Occipital lobe (tissue), 3 donors: ENCODE measurements at places on chromosomes 4 and X.

DNA sequence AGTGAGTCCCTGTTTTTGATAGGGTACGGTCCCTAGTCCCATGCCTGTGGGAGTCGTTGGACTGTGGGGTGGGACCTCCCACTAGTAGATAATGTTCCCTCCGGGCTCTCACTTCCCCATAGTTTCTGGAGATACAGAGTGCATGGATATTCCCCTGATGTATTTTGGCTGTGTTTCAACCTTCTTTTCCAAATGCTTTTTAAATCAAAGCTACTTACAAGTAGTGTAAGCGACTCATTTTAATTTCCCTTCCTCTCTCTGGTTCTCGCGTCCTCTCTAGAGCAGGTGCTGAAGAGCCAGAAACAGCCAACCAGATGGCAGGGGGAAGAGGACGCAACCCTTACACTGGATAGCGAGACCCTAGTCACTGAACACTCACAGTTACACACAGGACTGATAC, 79.2 kb downstream of the ZNF827 start:
- DNase-seq, result no peak

DNA sequence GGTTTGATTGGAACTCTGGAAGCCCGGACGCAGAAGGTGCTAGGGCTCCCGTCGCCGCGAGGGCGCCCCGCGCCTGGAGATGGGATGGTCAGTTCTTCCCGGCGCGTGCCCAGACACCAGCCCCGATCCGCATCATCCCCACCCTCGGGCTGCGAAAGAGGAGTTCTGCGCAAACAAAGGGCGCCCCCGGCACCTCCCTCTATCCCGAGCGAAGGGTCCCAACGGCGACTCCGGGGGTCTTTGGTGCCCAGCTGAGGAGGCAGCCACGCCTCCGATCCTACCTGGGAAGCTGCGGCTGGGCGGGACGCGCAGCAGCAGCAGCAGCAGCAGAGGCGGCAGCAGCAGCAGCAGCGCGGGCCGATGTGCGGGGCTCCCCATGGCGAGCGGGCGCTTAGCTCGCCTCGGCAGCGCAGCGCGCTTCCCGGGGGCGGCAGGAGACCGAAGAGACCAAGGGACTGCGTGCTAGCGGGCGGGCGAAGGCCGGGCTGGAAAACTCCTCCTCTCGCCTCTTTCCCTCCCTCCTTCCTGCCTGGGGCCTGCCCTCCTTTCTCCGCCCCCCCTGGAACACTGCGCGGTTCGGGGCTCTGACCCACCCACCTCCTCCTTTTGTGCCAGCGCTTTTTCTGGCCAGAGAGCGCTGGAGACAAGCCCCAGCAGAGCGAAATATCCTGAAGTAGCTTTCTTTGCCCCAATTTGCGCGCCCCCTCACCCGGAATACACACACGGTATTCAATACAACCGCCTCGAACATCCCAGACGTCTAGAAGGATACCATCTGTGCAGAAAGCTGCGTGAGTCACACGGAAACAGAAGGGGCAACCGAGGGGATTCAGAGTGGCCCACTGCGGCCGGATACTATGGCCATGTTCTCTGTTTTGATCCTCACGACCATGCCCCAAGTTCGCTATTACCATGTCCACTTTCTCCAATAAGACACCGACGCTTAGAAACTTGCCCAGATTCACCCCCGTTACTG, at the start of gene SRPX:
SRPX (minus strand) TSS at position 457 of the 976 bp plus-strand sequence; CDS start at position 378, 79 bp downstream.
- DNase-seq, result no peak

- no peak for DNase-seq
Measured at GRCh38 chr4:186932631-186933187, 209.1 kb upstream of the FAT1 start.

- no peak for DNase-seq
Measured at GRCh38 chrX:42096265-42096920, 173.0 kb upstream of the CASK start.

DNA sequence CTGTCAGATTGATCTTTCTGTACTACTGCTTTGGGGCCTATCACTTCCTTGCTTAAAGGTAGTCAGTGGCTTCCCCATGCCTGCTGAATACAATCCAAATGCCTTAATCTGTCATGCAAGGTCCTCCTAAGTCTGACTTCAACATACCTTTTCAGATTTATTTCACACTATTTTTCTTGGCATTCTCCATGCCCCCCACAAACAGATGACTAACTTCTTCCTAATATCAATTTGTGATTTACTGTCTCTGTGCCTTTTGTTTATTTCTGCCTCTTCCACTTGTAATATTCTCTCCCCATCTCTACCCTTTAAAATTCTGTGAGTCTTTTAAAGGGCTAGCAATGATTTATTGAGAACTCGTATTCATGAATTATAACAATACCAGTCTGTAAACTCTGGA, 41.8 kb downstream of the OCRL start:
- DNase-seq, result no peak

- no peak for DNase-seq
Measured at GRCh38 chr4:83417566-83417965, 38.1 kb downstream of the HELQ start.

DNA sequence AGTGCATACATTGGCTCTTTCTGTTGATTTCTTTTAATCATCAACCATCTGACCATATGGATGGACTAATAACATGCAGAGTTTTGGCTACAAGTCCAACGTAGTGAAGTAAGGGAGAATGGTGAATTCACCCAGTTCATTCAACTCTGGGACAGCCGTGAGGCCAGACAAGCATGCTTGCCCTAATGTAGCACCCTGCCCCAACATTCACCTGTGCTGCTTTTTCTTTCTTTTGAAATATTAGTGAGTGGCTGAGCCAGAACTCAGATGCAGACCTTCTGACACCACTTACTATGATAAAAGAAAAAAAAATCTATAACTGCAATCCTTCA, 17.5 kb downstream of the ARSJ start:
- DNase-seq, result no peak

DNA sequence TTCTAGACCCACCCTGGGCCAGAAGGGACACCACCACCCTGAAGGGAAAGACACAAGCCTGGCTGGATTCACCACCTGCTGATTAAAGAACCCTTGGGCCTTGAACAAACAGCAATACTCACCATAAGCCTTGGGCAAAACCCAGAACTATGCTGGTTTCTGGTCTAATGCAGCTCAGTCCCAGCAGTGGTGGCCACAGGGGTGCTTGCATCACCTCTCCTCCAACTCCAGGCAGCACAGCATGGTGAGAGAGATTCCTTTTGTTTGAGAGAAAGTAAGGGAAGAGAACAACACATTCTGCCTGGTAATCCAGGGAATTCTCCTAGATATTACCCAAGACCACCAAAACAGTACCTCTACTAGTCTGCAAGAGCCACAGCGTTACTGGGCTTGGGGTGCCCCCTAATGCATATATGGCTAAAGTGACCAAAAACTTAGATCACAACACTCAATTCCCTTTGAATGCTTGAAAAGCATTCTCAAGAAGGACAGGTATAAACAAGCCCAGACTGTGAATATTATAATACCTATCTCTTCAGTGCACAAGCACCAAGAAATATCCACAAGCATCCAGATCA, 25.7 kb downstream of the RNF128 start:
- DNase-seq, result no peak
